ENCODE measurements at places on chromosomes 1 and 21.
A peak's percentile ranks its signal among the peaks of the same experiment; 100 is the strongest.

DNA sequence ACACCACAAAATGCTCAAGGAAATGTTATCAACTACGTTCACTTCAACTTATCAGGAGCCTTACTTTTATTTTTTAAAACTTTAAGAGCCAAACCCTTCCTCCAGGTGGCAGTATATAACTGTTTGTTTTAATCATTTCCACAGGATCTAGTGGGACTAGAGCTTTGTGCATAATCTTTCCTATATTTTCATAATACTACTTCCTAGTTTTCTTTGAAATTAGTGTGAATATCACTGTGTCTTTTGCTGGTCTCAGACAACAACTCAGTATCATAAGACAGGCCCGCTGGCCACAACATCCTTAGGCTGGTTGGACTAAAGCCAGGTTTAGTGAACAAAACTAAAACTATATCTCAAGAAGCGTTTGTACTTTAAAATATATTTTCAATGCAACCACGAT lies 145.5 kb downstream of the TIAM1 start:
- DNase-seq, result peak; percentile 91

- DNase-seq, result no peak
These were observed 122.0 kb downstream of the LMO4 start for GRCh38 chr1:87450615-87451209.

GRCh38 chr1:94543893-94544635 lies 2.5 kb upstream of the F3 start:
- no peak for DNase-seq

GRCh38 chr1:51648180-51649109 lies 31.6 kb downstream of the OSBPL9 start:
- DNase-seq, result no peak

DNA sequence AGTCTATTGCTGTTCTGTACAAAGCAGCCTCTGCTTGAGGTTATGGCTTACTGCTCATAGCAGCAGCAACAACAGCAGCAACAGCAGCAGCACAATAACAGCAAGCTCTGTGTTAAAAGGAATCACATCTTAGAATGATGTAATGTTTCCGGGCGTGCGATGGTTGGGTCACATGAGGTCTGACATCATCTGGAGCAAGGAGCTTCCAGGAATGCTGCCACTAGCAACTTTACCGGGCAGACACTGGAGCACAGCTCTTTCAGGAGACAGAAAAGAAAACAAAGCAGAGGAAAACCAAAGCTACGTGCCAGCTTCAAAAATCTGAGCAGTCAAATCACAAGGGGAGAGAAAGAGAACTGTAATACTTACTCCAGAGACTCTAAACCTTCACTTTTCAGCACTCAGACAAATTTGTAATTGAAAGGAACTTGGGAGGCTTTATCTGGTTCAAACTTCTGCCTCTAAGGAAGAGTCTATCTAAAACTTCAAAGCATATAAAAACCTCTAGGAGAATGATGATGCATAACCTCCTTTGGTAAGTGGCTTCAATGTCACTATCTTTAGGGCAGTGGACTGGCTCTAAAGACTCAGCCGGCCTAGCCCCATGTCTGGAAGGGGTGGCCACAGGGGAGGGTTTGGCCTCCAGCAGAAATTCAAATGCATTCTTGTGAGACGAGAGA lies 28.3 kb upstream of the RAB3GAP2 start:
- no peak for DNase-seq

DNA sequence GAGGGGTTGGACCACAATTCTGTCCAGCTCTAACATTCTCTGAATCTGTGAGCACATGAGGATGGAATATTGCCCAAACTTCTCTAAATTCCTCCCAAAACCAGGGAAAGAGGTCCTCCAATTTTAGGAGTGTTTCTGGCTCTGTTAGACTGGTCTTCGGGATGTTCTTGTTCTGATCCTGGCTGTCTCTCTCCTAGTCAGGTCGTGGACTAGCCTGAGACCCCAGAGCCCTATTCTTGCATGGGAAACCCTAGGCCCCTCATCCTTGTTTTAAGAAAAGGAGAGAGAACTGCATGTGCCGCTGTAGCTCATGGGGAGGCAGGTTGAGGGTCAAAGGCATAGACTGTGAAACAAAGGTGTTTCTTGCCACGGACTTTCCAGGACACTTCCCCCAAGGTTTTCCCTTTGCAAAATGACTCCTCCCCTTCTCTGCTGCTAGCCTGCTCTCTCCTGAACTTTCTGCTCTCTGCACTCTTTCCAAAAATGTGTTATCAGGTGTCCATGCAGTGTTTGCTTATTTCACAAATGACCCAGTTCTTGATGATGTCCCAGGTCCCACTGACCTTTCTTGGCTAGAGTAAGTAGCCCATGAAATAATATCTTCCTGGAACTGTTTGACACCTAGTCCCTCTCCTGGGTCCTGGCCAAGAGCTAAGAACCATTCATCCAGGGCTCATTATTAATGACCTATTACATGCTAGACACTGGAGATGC lies 29.3 kb upstream of the RD3 start:
- no peak for DNase-seq

DNA sequence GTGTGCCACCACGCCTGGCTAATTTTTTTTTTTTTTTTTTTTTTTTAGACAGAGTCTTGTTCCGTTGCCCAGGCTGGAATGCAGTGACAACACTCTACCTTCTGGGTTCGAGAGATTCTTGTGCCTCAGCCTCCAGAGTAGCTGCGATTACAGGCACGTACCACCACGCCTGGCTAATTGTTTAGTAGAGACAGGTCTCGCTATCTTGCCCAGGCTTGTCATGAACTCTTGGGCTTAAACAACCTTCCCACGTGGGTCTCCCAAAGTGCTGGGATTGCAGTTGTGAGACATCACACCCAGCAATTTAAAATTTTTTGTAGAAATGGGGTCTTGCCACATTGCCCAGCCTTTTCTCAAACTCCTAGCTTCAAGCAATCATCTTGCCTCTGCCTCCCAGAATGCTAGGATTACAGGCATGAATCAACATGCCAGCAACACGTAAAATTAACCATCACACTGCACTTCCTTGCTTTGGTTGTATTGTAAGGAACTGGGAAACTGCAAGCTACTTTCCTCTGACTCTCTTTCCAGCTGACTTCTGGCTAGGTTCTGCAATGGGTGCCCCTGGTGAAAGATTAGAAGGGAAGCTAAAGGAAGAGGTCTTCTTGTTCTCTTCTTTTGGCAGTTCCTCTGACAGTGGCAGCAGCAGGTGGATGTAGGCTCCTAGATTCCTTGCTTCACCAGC lies 13.9 kb upstream of the IL6R start:
- DNase-seq, result peak; percentile 18

- DNase-seq, result no peak
These were observed 7.3 kb downstream of the SH3BGRL3 start for GRCh38 chr1:26287033-26287711.

Data from NCI-H1694 treated with DMSO at 0.1 percent for 48 hours (cell line).